ENCODE measurements at places on chromosomes 1 and 21.

GRCh38 chr1:243896313-243896712, 46.3 kb upstream of the AKT3 start:
- DNase-seq, result no peak

DNA sequence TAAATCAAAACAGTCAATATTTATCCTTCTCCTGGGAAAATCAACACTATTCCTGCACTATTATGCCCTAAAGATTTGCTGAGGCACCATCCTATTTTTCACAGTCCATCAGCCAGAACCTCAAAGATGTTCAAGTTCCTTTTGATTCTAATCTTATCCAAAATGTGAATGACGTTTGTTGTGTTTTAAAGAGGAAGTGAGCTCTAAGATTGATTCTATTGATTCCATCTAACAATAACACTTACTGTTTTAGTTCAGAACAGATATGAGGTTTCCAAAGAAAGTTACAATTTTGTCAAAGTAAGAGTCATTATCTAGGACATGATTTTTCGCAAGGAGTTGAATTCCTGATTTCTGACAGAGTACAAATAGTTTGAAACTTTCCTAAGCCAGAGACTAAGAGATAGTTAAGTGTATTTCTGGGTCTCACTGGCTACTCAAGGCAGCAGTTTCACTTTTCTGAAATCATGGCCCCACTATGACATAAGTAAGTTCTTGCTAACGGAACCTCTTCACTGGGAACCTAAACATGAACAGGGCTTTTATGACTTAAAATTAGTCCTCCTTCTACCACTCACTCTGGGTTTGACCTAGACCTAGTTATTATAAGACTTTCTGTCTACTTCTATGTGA, 84.7 kb downstream of the LHX9 start:
- no peak for DNase-seq

GRCh38 chr1:245156736-245157505, 2.1 kb downstream of the KIF26B start:
- no peak for DNase-seq

DNA sequence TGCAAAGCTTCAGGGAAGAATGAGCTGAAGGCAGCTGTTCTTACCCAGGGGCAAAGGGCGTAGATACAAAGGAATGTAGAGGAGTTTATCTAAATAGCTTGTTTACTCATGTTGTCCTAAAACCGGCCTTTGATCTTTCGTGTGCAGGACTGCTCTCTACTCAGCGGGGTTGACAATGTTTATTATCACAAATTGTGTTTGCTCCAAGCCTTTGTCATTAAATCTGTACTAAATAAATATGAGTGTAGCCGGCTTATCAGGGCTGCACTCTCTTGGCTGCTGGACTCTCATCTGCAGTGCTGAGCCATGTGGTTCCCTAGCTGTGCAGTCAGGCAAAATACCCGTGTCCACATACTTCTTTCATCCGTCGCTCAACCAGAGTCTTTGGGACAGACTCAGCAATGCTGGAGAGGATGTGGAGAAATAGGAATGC, 199.0 kb downstream of the LBR start:
- no peak for DNase-seq

- no peak for DNase-seq
These were observed 74.5 kb downstream of the ENAH start for GRCh38 chr1:225578251-225578977.

GRCh38 chr1:183239793-183240525, 53.9 kb downstream of the LAMC2 start:
- DNase-seq, result no peak

- no peak for DNase-seq
These were observed 159.8 kb downstream of the ZNF326 start for GRCh38 chr1:90154711-90155110.

- DNase-seq, result no peak
These were observed 1.4 kb upstream of the FNDC5 start for GRCh38 chr1:32872192-32872460.

- DNase-seq, result no peak
These were observed 72.8 kb downstream of the ETS2 start for GRCh38 chr21:38878379-38879179.

GRCh38 chr1:84425150-84425896, 27.0 kb downstream of the DNASE2B start:
- DNase-seq, result no peak

DNA sequence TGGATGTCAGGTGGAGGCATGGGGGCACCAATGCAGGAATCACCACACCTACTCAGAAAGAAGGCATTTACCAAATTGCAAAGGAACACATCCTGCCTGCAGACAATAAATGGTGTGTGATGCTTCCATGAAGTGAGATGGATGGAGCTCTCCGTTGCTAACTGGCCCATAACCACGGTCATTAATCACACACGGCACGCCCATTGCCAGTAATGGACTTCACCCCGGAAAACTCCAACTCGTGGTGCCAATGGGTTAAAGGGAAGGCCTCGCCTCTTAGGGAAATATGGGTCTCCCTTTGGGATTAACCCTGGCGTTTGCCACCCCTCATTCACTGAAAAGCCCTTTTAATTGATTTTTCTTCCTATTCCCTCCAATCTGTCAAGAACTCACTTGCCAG, 443.1 kb upstream of the DAB1 start:
- DNase-seq, result no peak

- no peak for DNase-seq
These were observed 2.2 kb upstream of the SEMA4A start for GRCh38 chr1:156151093-156151688.

Measured in SK-N-MC (cell line).